Nephron progenitor cell (in vitro differentiated cells): ENCODE measurements at places on chromosomes 1 and 21.
A peak's percentile ranks its signal among the peaks of the same experiment; 100 is the strongest.

- peaks cover 7% of the 10 kb centered on the region for H3K4me1 ChIP-seq
- peaks cover 29% of the 10 kb centered on the region for H3K27me3 ChIP-seq
These were observed 15.1 kb upstream of the GOLT1A start for GRCh38 chr1:204228896-204229295.

GRCh38 chr1:206769304-206769731, 1.3 kb upstream of the IL19 start:
- no peak for DNase-seq
- no peak overlapping the region for H3K4me3 ChIP-seq
- peaks cover 74% of the 10 kb centered on the region for H3K4me1 ChIP-seq
- peaks cover 21% of the 10 kb centered on the region for H3K27me3 ChIP-seq
- no peak overlapping the region for H3K27ac ChIP-seq
- H3K36me3 ChIP-seq: no peaks in the 10 kb centered on the region

- no peaks in the 10 kb centered on the region for H3K36me3 ChIP-seq
- DNase-seq: no peak
- peaks cover 32% of the 10 kb centered on the region for H3K27me3 ChIP-seq
- peak overlapping the region; percentile 91 for H3K4me3 ChIP-seq
These were observed 436 bp upstream of the TTLL7 start for GRCh38 chr1:83999316-83999819.

- peaks cover 31% of the 10 kb centered on the region for H3K27me3 ChIP-seq
- H3K4me3 ChIP-seq: no peak overlapping the region
- DNase-seq: no peak
- H3K36me3 ChIP-seq: no peaks in the 10 kb centered on the region
- peaks cover 49% of the 10 kb centered on the region for H3K4me1 ChIP-seq
These were observed 144.0 kb downstream of the NAV1 start for GRCh38 chr1:201682964-201683363.

DNA sequence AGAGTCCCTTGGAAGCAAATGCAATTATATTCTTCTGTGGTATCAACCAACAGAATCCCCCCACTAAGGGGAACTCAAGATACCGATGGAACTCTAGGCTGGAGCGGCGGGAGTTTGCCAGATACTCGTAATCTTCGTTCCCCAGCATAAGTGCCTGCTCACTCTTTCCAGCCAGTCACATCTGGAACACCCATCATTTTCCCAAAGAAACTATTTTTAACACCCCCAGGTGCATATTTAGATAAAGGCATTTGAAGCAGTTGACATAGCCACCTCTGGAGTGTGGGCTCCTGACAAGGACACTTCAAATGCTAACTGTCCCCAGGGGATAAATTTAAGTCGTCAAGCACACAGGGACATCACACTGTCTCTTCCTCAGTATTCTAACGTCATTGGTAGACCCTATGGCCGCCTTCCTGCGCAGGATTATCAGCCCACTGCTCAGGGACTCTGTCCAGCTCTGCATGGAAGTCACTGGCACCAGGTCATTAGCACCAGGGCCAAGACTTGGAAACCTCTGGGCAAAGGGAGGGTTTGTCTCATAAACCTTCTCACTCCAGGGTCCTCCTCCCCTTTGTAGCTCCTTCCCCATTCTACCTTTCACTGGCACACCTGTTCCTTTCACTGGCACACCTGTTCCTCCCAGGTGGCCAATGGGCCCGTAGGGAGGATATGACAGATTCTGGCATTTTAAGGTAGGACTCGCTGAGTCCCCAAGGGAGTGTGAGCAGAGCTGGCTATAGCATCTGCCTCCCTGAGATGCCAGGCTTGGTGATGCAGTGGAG, 48.8 kb downstream of the H3-3A start:
- H3K27ac ChIP-seq: no peak overlapping the region
- H3K4me3 ChIP-seq: peak overlapping the region; percentile 76
- H3K27me3 ChIP-seq: peaks cover 12% of the 10 kb centered on the region
- peaks cover 41% of the 10 kb centered on the region for H3K4me1 ChIP-seq

DNA sequence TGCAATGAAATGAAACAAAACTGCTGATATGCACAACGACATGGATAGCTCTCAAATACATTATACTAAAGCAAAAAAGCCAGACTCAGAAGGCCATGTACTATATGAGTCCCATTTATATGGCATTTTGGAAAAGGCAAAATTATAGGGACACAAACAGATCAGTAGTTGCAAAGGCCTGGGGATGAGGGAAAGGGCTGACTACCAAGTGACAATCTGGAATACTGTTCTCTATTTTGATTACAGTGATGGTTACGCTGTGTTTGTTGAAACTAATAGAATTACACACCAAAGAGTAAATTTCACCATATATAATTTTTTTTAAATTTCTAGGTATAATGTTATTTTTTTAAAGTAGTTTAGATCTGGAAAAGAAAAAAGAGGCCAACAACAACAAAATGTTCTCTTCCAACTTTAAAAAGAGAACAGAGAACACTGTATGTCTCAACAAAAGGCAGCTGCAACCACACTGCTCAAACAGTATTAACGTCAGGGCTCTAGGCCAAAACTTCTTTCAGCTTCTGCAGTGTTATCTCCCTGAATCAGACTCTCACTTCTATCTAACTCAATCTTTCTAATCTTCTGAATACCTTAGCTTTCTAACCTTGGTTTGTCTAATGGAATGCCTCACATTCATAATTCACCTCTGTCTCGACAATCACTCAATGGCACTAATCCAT, 75.8 kb downstream of the FOXJ3 start:
- H3K27ac ChIP-seq: peak overlapping the region; percentile 21
- peaks cover 61% of the 10 kb centered on the region for H3K36me3 ChIP-seq
- no peak overlapping the region for H3K4me3 ChIP-seq
- DNase-seq: no peak

GRCh38 chr1:117851687-117852086, 77.7 kb downstream of the GDAP2 start:
- H3K4me1 ChIP-seq: no peaks in the 10 kb centered on the region
- peaks cover 4% of the 10 kb centered on the region for H3K36me3 ChIP-seq
- no peak overlapping the region for H3K4me3 ChIP-seq

- H3K36me3 ChIP-seq: no peaks in the 10 kb centered on the region
- peaks cover 12% of the 10 kb centered on the region for H3K4me1 ChIP-seq
- H3K4me3 ChIP-seq: no peak overlapping the region
- H3K27ac ChIP-seq: no peak overlapping the region
- no peak for DNase-seq
These were observed 7.6 kb upstream of the RXRG start for GRCh38 chr1:165452336-165453130.

- H3K4me3 ChIP-seq: no peak overlapping the region
- H3K4me1 ChIP-seq: peaks cover 4% of the 10 kb centered on the region
- H3K36me3 ChIP-seq: peaks cover 24% of the 10 kb centered on the region
- no peak for DNase-seq
- H3K27me3 ChIP-seq: no peaks in the 10 kb centered on the region
- H3K27ac ChIP-seq: no peak overlapping the region
These were observed 120.6 kb downstream of the LYPLAL1 start for GRCh38 chr1:219294251-219294650.

DNA sequence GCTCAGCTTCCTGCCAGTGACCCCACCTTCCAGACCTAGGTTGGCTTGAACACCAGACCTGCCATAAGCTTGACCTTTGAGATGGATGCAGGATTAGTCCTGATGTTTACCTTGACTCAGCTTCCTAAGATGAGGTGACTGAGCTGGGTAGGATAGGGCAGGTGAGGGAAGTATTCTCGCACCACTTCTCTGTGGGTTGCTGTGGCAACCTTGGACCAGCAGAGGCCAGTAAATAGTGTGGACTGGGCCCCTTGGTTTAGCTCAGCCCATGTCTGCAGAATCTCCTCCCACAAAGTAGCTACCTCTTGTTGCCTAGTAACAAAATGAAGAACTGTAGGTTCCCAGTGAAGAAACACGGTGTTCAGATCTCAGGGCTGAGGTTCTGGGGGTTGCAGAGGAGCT, 8.4 kb downstream of the RPS6KA1 start:
- no peak overlapping the region for H3K27ac ChIP-seq
- no peaks in the 10 kb centered on the region for H3K36me3 ChIP-seq

DNA sequence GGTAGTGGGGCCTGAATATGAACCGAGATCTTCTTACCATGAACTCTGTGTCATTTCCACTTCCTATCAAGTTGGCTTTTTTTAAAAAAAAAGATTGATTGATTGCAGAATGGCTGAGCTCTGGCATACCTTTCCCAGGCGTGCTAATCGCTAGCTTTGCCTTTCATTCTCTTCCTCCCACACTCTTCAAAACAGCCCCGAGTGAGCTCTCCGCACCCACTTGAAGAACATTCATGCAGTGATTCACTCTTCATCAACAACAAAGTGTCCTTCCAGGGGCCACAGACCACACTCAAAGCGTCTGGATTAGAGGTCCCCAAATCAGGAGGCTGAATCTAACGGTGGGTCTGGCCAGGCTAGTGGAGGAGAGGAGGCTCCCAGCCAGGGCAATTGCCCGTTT, 96.3 kb upstream of the GALNT2 start:
- no peak overlapping the region for H3K4me3 ChIP-seq
- peaks cover 22% of the 10 kb centered on the region for H3K27me3 ChIP-seq
- peaks cover 6% of the 10 kb centered on the region for H3K36me3 ChIP-seq
- H3K4me1 ChIP-seq: no peaks in the 10 kb centered on the region
- DNase-seq: no peak

DNA sequence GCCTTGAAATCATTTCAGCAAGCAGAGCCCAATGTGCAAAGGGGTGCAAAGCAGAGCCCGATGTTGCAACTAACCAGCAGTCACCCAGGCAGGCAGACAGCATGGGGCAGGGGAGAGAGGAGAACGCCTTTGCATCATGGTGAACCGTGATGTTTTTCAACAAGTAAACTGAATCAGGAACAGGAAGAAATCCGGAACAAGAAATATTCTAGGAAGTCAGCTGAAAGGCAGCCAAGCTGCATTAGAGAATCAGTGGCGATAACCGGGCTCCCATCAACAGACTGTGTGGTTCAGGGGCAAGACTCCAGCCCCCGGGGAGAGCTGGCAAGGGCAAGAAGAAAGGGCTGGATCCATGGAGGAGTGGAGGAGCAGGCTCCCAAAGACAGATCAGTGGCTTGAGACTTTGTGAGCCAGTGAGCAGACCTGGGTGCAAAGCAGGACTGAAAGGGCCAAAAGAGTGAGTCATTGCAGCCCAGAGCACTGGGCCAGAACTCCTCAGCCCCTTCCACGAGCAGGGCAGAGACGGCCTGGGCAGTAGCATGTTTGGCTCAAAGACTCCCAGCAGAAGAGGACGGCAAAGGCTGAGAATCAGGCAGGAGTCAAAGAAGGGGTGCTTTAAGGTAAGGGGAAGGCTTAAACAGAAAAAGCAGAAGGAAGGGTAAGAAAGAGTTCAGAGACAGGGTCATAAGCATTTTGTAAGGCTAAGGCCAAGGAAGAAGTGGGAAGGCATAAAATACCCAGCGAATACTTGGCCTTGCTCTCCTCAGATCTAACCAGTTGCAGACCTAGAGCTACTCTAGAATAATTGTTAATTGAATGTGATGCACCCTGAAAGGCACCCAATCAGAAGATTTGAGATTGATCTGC, 155.0 kb downstream of the SETD4 start:
- H3K36me3 ChIP-seq: no peaks in the 10 kb centered on the region
- no peak for DNase-seq
- no peak overlapping the region for H3K27ac ChIP-seq
- no peaks in the 10 kb centered on the region for H3K4me1 ChIP-seq

DNA sequence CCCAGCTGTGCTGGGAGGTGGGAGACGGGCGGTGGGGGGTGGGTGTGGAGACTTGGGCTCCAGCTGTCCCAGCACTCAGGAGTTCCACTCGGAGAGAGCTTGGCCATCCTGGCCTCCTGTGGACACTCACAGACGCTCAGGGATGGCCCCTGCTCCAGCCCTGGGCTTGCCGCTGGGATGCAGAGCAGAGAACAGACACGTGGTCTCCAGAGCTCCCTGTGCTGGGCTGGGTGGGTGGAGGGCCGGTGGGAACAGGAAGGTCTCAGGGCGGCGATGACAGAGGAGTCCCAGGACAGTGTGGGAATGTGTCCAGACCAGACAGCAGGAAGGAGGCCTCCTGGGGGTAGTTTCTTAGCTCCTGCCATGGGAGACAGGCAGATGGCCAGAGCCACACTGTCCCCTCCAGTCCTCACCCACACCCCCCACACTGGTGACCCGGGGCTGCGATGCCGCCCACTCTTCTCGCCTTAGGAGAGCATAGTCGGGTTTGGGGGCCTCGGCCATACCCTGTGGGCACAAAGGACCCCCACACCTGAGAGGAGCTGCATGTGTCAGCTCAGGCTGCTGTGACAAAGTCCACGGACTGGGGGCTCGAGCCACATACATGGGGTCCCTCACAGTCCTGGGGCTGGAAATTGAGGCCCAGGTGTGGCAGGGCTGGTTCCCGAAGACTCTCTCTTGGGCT, 2.0 kb downstream of the KRTAP10-9 start:
- peaks cover 7% of the 10 kb centered on the region for H3K4me1 ChIP-seq
- DNase-seq: no peak
- H3K4me3 ChIP-seq: no peak overlapping the region
- H3K36me3 ChIP-seq: peaks cover 27% of the 10 kb centered on the region
- peaks cover 10% of the 10 kb centered on the region for H3K27me3 ChIP-seq
- H3K27ac ChIP-seq: no peak overlapping the region

DNA sequence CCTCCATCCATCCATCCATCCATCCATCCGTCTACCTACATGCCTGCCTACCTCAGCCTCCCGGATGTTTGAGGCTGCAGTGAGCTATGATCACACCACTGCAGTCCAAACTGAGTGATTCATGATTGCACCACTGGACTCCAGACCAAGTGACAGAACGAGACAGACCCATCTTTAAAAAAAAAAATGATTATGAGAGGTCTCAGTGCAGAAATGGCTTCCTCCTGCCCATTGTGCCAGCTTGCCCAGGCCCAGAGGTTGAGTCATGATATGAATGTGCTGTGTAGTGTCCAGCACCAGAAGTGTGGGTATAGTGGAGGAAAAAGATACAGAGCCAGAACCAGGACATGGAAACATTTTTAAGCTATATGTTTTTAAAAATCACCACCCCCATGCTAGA, 149.9 kb downstream of the KIF26B start:
- no peak for DNase-seq
- H3K4me3 ChIP-seq: no peak overlapping the region
- peaks cover 39% of the 10 kb centered on the region for H3K36me3 ChIP-seq
- no peak overlapping the region for H3K27ac ChIP-seq

- no peaks in the 10 kb centered on the region for H3K4me1 ChIP-seq
- no peak overlapping the region for H3K27ac ChIP-seq
- H3K27me3 ChIP-seq: no peaks in the 10 kb centered on the region
- no peak overlapping the region for H3K4me3 ChIP-seq
These were observed 235.1 kb downstream of the GRIK1 start for GRCh38 chr21:29704719-29705118.

GRCh38 chr1:20099533-20099932, 19.8 kb downstream of the PLA2G2D start:
- H3K4me1 ChIP-seq: no peaks in the 10 kb centered on the region
- H3K27ac ChIP-seq: no peak overlapping the region
- H3K4me3 ChIP-seq: no peak overlapping the region
- H3K36me3 ChIP-seq: no peaks in the 10 kb centered on the region
